ENCODE measurements at places on chromosomes 16 and 17.

- peak; percentile 96 for DNase-seq
These were observed 124.1 kb upstream of the TNRC6C start for GRCh38 chr17:77834170-77835115.

- no peak for DNase-seq
These were observed 62.0 kb downstream of the SPACA3 start for GRCh38 chr17:33053676-33054075.

DNA sequence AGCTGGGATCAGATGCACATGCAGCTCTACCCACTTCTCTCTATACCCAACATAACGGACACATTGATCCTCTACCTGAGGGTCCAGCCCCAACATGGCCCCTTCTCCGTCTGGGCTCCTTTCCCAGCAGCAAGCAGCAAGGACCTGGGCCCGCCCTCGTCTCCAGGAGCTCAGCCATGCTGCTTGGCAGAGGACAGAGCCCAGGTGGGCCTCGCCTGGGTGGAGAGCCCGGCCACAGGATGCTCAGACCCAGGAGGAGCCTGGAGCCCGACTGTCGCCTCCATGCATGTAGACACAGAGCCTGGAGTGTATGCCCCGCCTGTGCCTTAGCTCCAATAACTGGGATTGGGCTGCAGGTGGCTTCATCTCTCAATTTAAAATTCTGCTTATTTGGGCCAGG lies 57.0 kb downstream of the CCDC57 start:
- DNase-seq, result no peak

DNA sequence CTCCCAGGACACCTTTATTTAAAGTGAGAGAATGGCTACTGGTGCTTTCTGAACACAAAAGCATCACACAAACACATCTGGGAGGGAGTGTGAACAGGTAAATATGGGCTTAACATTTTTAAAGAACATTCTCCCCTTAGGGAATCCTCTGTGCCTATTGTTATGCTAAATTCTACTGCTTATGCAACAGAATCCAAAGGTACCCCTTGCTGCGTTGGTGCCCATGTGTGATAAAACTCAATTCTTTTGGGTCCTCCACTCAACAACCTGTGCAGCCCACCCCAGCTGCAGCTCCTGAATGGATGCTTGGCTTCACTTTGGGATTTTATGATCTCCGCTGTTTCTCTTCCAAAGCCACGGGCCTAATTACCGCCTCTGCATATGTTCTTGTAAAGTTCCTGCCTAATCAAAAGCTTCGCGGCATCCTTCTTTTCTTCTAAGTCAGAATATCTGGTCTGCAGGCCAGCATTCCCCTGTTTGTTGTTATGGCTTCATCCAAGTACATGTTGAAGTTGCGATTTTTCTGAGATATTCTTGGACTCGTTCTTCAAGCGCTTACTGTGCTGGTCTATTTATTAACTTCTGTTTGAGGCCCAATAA lies 23.9 kb downstream of the RHBDL3 start:
- no peak for DNase-seq

DNA sequence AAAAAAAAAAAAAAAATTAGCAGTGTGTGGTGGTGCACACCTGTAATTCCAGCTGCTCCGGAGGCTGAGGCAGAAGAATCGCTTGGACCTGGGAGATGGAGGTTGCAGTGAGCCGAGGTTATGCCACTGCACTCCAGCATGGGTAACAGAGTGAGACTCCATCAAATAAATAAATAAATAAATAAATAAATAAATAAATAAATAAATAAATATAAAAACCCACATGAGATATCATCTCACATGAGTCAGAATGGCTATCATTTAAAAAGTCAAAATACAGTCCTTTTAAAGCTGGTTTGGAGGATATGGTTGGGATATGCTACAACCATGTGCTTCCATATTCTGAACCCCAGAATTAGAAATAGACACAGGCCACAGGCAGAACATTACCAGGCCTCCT lies 114.3 kb downstream of the WSCD1 start:
- DNase-seq, result no peak

- no peak for DNase-seq
These were observed 45.2 kb upstream of the MAF start for GRCh38 chr16:79645701-79646100.

GRCh38 chr17:1908699-1909309 lies 79.0 kb downstream of the RPA1 start:
- DNase-seq, result peak; percentile 78

DNA sequence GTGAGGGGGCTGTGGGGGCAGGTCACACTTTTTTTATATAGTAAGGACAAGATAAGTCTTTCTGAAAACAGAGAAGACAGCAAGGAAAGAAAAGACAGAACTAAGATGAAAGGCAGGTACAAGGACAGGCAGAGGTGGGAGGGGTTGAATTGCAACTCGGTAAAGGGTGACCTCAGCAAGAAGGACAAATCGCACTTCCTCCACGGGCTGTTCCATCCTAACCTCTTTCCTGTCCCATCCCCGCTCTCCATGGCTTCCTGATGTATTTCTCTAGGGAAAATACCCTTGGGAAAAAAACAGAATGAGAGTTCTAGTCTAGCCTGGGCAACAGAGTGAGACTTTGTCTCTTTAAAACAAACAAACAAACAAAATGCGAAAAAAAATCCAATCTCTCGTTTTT lies 57.3 kb downstream of the ARHGAP17 start:
- no peak for DNase-seq

DNA sequence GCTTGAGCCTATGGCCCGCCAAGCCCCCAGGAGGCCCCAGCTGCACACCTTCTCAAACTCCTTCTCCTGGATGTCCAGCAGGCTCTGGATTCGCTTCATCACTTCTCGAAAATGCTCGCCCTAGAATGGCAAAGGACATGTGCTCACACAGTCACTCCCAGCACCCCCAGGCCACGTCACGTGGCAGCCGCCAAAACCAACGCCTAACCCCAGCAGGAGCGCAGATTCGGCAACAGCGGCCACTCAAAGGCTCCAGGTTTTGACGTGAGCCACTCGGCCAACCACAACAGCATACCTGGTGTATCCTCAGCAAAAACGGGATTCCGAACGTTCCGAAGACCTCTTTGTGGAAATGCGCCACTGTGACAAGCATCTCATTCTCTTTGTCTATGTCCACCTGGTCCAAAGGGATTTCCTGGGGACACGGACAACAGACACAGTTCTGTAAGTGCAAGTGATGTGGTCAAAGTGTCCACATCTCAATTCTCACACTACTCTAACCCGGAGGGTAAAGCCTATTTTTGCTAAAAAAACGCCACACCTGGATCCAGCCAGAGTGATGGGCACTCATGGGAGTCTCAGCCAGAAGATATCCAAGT lies 12.7 kb downstream of the LITAFD start:
- DNase-seq, result no peak

- DNase-seq, result peak; percentile 66
These were observed 48.4 kb upstream of the SKAP1 start for GRCh38 chr17:48478224-48479013.

- DNase-seq, result peak; percentile 52
These were observed 192.3 kb upstream of the FOXF1 start for GRCh38 chr16:86317813-86318650.

GRCh38 chr17:71850812-71851211 lies 270.0 kb upstream of the SOX9 start:
- no peak for DNase-seq
